ENCODE measurements at places on chromosomes 13 and 19. TPM values are rescaled to one million over a fixed set of nuclear protein-coding genes. Genes with fewer than 3 reads are reported as not detected.
A peak's percentile ranks its signal among the peaks of the same experiment; 100 is the strongest.

Gene LHB
- total RNA-seq = not detected

DNA sequence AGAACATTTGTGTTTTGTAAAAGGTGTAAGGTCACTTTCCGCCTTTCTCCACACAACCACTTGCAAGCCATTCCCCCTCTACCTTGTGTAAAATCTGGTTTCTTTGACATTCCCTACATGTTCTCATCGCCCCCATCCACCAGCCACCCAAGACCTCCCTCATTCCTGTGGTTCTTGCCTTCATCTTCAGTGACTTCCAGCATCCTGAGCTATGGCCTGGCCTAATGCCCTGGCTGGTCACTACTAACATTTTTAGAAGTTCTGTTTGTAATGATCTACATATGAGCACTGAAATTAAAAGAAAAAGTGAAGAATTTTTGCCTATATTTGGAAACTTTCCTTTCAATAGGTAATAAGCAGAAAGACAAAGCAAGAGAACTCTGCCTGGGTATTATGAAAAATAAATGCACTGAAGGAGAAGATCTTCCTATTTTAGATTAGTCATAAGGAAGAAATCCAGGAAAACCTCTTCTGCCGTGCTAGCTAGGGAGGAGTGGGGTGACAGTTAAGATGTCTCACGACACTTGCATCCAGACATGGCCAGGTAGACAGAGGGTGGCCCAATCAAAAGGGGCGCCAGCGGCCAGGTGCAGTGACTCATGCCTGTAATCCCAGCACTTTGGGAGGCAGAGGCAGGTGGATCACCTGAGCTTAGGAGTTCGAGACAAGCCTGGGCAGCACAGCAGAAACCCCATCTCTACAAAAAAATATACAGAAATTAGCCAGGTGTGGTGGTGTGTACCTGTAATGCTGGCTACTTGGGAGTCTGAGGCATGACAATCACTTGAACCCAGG, 28.1 kb upstream of the MPHOSPH8 start:
- DNase-seq = no peak

GRCh38 chr13:59487883-59488282, 675.8 kb downstream of the DIAPH3 start:
- no peak for DNase-seq

DNA sequence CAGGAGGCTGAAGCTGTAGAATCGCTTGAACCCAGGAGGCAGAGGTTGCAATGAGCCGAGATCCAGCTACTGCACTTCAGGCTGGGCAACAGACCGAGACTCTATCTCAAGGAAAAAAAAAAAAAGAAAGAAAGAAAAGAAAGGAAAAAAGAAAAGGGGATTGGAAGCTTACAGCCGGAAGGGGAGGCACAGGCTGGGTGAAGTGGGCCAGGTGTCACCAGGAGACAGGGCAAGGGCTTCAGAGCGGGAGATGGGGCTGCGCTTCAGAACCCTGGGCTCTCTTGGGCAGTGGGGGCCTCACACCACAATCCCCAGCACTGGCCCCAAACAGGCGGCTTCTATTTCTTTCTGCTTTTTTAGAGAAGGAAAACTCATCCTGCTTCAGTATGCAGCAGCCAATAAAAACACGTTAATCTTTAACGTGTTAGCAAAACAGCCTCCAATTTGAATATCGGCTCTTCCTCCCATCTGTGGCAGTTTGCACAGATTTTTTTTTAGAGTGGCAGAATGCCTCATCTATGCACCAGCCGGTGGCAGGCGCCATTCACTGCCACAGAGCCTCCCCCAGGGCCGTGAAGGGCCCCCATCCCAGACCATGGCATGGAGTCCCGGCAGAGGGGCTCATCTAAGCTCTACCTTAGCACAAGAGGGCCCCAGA, 46.6 kb upstream of the C19orf12 start:
- no peak for DNase-seq

DNA sequence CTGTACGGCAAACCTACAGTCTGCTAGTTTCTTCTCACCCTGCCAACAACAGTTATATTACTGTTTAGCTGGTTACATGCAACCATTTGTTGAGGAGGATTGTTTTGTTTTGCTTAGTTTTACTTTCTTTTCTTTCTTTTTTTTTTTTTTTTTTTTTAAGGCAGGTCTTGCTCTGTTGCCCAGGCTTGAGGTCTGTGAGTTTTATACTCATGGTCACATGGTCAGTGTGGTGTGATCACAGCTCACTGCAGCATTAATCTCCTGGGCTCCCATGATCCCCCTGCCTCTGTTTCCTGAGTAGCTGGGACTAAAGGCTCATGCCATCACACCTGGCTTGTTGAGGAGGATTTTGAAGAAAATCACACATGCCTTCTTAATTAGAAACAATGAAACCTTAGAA, 505.6 kb downstream of the GPC5 start:
- DNase-seq = no peak

DNA sequence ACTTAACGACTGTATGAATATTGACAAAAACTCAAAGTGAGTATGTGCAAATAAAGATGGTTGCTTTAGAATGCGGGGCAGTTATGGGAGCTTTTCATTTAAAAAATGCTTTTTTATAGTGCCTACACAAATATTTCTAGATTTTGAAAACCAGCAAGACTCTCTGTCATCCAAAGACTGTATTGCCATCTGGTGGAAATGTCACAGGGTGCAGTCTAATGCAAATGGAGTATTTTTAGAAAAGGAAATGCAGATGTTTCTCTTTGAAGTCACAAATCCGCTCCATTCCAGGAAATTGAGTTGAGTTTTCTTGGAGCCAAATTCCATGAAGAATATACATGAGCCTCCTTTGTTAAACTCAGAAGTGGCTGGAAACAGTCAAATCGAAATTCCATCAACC, 2.3 kb upstream of the C1QTNF9B start:
- DNase-seq = peak; percentile 55

Gene TNNT1
- total RNA-seq = 1.0 TPM

Gene ZNF730
- total RNA-seq = 0.50 TPM

DNA sequence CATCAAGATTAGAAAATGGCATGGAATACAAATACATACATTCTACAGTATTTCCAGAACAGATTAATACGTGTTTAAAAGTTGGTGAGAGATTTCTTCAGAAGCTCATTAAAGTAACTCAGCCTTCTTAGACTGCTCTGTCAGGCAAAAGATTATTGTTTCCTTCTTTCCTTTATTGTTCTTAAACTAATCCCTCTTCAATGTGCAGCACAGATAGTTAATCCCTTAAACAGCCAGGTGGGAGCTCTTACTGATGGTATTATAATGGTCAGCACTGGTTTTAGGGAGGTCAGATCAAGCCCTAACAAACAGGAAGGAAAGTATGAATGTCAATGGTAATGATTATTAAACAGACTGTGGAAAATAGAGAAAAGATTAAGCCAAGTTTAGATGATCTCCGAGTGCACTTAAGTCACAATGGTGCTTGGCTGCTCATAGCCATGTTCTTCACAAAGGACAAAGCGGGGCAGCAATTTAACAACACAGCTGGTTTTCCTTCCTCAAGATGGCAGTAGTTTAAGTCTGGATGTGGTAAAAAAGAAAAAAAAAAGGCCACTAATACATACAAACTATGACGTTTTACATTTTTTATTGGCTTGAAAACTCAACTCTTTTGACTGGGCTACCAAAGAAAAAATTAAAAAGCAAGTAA, 992.6 kb downstream of the PCDH9 start:
- no peak for DNase-seq

DNA sequence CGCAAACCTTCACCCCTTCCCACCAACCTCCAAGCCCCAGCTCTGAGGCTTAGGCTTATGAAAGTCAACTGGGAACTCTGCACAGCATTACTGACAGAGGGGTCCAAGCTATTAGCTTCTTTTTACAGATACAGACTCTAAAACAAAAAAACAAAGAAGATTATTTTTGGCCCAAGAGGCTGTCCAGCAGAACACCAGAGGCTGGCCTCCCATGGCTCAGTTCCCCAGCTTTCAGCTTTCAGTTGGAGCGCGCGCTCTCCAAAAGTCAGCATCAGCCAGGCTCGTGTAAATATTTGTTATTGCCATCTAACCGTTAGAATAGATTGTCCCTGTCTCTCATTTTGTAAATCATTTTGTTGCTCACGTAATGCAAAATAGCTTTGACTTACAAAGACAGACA, 58.4 kb downstream of the ZIC5 start:
- no peak for DNase-seq

DNA sequence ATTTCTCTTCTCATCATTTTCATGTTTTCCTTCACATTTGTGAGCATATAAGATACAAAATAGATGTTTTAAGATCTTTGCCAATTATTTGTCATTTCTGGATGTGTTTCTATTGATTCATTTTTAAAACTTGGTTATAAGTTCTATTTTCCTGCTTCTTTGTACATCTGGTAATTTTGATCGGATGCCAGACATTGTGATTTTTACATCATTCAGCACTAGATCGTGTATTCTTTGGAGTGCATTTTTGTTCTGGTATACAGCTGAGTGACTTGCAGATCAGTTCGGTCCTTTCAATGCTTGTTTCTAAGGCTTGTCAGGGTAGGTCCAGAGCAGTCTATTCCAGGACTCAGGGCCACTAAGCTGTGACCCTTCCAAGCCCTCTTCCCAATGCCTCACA, 198.2 kb downstream of the KLF12 start:
- no peak for DNase-seq

GRCh38 chr19:15444505-15445226, 5.1 kb downstream of the WIZ start:
- no peak for DNase-seq

- no peak for DNase-seq
Measured at GRCh38 chr19:15247107-15248014, 15.1 kb upstream of the EPHX3 start.

Gene IL11
- 0.50 TPM for total RNA-seq

DNA sequence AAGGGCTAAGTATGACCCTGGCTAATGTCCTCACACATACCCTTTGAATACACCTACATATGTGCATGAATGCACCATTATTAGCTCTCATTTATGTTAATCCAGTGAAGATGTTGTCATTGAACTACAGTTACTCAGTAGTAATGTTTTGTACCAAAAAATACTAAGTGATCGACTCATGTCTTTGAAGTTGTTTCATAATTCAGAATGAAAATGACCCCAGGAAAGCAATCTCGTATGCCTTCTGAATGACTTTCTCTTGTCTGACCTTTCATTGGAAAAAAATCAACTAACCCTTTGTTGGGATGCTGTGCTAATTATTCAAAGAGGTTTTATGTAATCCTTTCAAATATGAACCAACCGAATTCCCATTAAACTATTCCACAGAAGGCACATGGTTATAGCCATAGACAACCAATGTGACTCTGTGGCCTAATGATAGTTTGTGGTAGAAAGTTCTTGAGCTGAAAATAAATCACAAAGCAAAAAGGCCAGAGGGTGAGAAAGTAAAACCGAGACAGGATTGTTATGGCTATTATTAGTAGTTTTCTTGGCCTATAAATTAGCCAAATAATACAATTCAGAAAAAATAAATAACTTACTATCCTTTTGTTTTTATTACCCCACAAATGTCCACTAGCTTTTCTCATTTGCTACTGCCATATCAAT, 86.8 kb upstream of the STARD13 start:
- DNase-seq = no peak

- no peak for DNase-seq
Measured at GRCh38 chr13:102401265-102401664, 583 bp downstream of the FGF14 start.

Gene ZFP82
- total RNA-seq = 5.3 TPM

Gene PCDH17
- total RNA-seq = not detected

Gene ZNF568
- 6.7 TPM for total RNA-seq

- DNase-seq = no peak
Measured at GRCh38 chr19:13353625-13354024, 152.7 kb downstream of the CACNA1A start.

- DNase-seq = no peak
Measured at GRCh38 chr13:39961036-39961435, 305.6 kb downstream of the COG6 start.

Gene DNAJB1
- total RNA-seq = 86.0 TPM

DNA sequence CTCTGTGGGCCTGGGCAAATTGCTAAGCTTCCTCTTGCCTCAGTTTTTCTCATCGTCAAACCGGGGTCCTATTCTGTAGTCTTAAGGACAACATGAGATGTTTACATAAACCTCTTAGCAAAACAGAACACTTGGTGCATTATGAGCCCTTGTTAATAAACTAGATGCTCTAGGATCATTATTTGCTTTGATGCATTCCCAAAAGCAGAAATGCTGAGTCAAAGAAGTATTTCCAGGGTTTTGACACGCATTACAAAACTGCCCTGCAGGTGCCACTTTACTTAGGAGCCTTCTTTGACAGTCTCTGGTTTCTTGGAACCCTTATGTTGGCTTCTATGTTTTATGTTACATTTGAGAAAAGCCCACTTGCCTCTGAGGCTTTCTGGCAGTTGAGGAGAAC, 12.1 kb downstream of the AKAP11 start:
- DNase-seq = no peak

- peak; percentile 64 for DNase-seq
Measured at GRCh38 chr13:50713523-50714248, 129.8 kb downstream of the DLEU7 start.

- no peak for DNase-seq
Measured at GRCh38 chr13:47420568-47420967, 523.7 kb upstream of the HTR2A start.

Gene ZNF112
- not detected for total RNA-seq

Gene ACTN4
- 413 TPM for total RNA-seq

Gene CCDC194
- total RNA-seq = 5.9 TPM

GRCh38 chr13:37385248-37385647, 213.3 kb downstream of the POSTN start:
- DNase-seq = no peak
